ENCODE measurements at places on chromosomes 2 and 18.

- no peak for DNase-seq
Measured at GRCh38 chr2:132443106-132443505, 26.5 kb downstream of the GPR39 start.

- DNase-seq: no peak
Measured at GRCh38 chr2:47043142-47043890, 111.8 kb downstream of the STPG4 start.

DNA sequence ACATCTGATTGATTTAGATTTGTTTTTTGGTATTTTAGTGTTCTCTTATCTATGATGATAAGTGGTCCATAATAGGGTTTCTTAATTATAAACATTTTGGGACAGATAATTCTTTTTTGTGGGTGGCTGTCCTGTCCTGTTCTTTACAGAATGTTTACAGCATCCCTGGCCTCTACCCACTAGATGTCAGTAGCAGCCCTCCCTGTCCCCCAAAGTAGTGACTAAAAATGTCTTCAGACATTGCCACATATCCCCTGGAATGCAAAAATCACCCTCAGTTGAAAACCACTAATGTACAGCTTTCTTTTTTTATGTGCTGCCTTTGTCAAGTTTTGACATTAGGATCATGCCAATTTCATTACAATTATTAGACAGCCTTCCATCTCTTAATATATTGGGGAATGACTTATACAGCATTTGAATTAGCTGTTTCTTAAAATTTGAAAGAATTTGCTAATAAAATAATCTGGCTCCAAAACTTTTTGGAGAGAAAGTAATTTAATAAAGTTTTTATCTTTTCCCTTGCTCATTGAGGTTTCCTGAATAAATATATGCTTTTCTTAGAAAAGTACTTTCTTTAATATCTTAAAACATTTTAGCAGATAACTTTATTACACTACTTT, 19.5 kb downstream of the WIPF1 start:
- DNase-seq: no peak

DNA sequence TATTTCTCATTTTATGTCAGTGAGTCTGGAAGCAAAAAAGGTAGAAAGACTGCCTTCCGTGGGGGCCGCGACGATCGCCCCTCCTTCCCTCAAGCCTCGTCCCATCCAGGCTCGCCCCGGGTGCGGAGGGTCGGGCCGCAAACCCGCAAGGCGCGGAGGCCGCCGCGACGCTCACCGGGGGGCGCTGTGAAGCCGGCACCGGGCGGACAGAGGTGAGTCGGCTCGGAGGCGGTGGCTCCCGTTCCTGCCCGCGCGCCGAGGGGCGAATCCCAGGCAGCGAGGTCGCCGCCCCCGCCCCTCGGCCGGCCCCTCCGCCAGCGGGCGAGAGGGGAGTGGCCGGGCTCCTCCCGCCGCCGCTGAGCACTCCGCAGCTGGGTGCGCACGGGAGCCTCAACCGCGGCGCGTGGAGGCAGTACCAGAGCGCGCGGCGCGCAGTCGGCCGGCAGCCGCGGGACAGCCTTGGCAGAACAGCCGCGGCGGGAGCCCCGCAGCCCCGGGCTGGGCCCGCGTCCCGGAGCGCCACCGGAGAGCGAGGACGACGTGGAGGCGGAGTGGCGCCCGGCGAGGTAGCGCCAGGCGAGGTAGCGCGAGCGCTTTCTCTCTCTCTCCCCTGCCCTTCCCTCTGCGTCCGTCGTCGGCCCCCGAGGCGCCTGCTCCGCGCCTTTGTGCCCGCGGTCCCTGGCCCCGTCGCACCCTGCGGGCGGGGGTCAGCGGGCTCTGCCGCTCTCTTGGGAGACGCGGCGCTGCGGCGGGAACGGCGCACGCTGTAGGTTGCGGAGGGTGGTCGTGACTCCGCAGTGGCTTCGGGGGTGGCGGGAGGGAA, at the start of gene MYO1B:
TSS of gene MYO1B (plus strand) at position 359 of the 823 bp plus-strand sequence. CDS start 31,492 bp downstream, outside the sequence.
- peak; percentile 22 for DNase-seq

DNA sequence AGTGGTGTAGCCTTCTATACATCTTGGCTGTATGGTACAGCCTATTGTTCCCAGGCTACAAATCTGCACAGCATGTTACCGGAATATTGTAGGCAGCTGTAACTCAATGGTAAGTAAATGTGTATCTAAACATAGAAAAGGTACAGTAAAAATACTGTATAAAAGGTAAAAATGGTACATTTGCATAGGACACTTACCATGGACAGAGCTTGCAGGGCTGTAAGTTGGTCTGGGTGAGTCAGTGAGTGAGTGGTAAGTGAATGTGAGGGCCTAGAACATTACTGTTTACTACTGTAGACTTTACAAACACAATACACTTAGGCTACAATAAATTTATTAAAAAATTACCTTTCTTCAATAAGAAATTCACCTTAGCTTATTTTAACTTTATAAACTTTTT, 3.7 kb upstream of the MRPS9 start:
- no peak for DNase-seq

DNA sequence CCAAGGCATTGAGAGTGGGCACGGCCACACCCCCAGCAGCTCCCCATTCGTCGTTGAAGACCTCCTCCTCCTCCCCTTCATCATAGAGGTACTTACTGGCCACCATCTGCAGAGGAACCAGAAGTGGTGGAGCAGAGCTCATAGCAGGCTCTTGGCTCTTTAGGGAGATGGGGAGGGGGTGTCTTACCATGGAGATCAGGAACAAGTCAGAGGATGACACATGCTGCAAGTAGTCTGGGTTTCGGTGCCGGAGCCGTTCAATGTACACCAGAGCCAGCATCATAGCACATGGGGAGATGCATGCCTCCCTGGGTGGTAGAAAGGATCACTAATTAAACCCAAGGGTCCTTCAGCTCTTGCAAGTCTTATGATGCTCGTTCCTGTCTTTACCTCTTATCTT, 1.9 kb downstream of the CNPPD1 start:
- no peak for DNase-seq

- DNase-seq: no peak
Measured at GRCh38 chr2:160977376-160977775, 182.9 kb upstream of the TANK start.

DNA sequence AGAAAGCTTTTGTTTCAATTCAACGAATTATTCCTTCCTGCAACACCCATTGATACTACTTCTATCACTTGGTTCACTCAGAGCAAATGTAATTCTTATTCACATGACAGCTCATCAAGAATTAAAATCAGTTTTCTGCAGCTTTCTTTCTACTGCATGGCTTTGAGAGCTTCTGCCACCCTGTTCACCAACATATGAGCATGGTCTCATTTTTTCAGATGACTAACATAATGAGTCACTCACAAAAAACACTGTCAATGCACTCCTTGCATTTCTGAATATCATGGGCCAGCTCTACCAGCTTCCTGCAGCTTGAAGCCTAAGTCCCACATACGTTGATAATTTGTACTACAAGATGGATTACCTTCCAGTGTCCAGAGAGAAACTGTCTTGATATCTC, 342.9 kb downstream of the LRATD1 start:
- no peak for DNase-seq

GRCh38 chr2:105746177-105747080, 1.7 kb downstream of the NCK2 start:
- peak; percentile 88 for DNase-seq

GRCh38 chr2:10835052-10835970, 22.7 kb upstream of the PDIA6 start:
- DNase-seq: peak; percentile 67

- no peak for DNase-seq
Measured at GRCh38 chr2:15708865-15709820, 117.5 kb downstream of the DDX1 start.

DNA sequence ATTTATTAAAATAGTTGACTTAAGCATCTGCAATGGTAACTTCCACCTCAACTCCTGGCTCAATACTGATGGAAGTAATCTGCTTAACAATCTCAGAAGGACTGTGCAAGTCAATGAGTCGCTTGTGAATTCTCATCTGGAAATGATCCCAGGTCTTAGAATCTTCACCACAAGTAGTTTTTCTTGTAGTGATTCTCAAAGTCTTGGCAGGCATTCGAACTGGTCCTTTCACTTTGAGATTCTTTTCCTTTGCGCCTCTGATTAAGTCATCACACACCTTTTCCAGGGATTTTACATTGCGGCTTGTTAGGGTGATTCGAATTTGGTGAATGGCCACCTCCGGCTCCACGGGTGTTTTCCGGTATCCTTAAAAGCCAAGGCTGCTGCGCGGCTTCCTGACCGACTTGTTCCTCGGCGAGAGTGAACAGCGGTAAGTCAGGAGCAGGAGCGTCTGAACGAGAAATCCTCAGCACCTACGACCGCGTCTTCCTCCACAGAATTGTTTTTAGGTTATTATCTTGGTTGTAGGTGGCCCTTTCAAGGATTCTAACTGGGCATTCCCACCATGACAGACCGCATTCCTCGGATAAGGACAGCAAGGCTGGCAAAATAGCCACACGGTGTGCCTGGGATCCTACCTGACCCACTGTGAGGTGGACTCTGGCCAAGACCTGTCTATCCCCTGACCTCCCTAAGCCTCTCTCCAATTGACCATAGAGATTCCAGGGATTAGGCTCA, 23.8 kb upstream of the SLC20A1 start:
- no peak for DNase-seq

- no peak for DNase-seq
Measured at GRCh38 chr18:69664399-69664798, 263.7 kb downstream of the DOK6 start.

- DNase-seq: no peak
Measured at GRCh38 chr2:218043100-218043499, 26.0 kb upstream of the RUFY4 start.
